Esophagus muscularis mucosa (tissue), 4 donors: ENCODE measurements at places on chromosomes 13 and 19. TPM values are rescaled to one million over a fixed set of nuclear protein-coding genes. Genes with fewer than 3 reads are reported as not detected.

DNA sequence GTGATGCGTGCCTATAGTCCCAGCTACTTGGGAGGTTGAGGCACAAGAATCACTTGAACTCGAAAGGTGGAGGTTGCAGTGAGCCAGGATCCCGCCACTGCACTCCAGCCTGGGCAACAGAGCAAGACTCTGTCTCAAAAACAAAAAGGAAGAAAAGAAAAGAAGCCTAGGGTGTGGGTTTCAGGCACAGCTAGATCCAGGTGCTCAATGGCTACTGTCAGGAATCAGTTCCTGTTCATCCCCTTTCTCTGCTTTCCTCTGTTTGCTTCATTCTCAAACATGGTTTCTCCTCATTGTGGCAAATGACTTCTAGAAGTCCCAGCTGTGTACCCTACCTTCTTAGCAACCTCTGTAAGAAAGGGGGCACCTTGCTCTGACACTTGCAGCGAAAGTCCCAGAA lies 5.9 kb downstream of the CBLC start:
- no peak for DNase-seq

- DNase-seq: peak; percentile 78
These were observed 4.8 kb downstream of the LSR start for GRCh38 chr19:35253316-35254286.

- peak; percentile 97 for DNase-seq
These were observed 25.8 kb upstream of the NANOS3 start for GRCh38 chr19:13850910-13851733.

GRCh38 chr19:38793671-38794070 lies 4.7 kb downstream of the LGALS7B start:
- DNase-seq: no peak

DNA sequence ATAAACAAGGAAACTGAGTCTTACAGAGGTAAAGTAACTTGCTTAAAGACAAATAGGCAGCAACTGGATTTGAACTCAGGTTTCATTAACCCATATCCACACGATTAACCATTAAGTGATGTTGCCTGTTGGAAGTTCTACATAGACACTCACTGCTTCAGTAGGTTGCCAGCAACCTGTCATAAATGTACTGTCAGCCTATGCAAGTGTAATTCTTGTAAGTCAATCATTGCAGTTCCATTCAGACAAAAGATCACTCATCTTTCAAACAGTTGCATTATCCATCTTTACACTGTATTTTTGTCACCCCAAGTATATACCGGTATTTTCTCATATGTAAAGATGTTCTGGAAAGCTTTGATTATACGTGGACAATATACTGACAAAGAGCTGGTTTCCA lies 676.9 kb upstream of the PCDH20 start:
- DNase-seq: no peak

DNA sequence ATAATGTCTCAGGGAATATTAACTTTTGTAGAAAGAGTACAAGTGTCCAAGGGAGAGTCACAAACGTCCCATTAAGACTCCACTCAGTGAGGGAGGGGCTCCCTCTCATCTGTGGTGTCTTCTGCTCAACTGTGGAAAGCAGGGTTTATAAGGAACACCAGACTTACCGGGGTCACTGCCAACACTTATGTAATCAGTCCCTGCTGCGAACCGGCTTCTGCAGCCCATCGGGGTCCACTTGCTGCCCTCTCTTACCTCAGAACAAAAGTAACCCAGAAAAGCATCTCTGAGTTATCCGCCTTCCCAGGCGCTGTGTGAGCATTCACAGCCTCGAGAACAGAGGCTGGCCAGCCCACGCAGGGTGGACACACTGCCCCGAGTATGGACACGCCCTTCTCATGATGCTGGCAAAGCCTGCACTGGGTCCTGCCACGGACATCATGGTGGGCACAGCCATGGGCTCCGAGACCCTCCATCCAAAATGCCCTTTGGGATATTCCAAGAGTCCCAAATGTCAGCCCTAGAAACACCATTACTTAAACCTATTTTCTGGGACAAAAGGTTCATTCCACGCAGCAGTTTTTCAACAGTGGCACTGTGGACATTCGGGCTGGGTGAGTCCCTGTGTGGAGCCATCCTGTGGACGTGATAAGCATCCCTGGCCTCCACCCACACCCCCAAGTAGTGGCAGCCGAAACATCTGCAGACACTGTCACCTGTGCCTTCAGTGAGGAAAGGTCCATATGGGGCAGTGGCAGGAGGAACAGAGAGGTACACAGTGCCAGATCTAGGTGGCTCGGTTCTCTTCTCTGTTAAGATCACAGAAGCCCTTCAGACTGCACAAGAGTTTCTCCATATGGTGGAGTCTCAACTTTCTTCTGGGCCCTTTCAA lies 63.9 kb downstream of the STK24 start:
- DNase-seq: no peak

DNA sequence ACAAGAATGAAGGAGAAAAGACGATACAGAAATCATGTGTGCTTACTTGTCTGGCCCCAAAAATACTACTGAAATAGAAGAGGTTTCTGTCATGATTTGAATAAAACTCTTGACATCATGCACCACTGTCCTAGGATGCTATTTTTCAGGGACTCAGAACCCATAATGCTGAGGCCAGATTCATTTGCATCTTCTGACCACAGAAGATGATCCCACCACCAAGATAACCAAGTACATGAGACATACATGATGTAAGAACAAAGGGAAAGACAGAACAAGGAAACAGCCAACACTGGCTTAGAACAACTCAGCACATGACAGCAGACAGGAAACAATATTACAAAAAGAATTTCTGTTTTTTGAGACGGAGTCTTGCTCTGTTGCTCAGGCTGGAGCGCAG lies 2.5 kb downstream of the ZNF552 start:
- no peak for DNase-seq

- peak; percentile 90 for DNase-seq
These were observed 65.1 kb upstream of the ARHGEF7 start for GRCh38 chr13:111049791-111050538.

DNA sequence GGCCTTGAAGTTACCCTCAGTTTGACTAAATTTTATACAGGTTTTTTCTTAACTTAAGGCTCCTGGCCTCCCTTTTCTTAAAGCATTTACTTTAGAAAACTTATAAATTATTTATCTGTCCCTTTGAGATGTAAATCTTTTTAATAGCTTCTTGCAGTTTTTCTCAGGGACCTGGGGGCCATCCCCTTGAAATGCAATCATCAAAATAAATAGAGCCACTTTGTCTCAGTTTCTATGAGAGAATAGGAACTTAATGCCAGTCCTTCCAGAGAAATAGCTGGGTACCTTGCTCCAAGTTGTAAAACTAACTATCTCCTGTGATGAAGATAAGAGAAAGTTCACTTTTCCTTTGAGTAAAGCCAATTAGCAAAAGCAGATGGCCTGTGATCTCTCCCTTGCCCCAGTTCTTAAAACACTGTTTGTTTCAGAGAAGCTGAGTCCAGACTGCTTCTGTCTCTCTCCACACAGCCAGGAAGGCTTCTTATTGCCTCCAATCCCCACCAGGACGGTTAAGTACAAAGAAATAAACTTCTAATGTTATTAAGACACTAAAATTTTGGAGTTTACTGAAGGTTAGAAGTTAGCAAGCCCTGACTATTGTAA lies 913.1 kb downstream of the OLFM4 start:
- no peak for DNase-seq

DNA sequence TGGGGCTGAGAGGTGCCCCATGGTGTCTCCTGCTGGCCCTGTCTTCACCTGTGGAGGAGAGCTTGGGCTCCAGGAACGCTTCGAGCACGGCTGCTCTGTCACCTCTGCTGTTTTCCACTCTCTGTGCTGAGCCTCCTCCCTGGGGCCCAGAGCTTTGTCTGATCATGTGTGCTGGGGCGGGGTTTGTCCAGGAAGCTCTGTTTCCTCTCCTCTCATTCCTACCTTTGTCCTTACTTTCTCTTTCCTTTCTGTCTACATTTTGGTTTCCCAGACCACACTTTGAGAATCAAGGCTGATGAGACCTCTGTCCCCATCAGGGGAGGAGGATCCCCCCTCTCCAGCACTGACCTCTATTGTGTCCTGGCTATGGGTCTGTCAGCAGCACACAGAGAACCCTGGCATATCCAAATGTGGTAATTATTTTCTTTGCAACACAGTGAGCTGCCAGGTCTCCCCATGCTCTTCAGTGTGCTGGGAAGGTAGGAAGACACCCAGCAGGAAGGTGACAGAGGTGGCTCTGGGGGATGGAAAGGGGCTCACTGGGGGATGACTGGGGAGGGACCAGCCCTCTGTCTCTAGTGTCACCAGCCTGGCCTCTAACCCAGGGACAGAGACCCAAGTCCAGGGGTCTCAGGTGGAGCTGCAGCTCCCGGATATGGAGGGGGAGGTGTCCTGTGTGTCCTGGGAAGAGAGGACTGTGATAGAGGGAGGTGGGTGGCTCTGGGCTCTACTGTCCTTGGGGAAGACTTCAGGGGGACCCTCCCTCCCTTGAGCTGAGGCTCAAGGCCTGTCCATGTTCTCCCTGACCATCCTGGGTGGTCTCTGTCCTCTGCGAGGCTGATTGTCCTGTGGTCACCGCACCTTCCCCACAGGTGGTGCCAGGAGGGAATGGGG lies at the start of gene CEACAM1:
TSS of gene CEACAM1 (minus strand) at position 128 of the 894 bp plus-strand sequence. CDS start at position 21, 107 bp downstream.
- no peak for DNase-seq

- DNase-seq: peak; percentile 90
These were observed 222.0 kb downstream of the B3GLCT start for GRCh38 chr13:31421756-31422155.

ZNF345 gene
- total RNA-seq: 4.4 TPM

UBL3 gene
- 30.2 TPM for total RNA-seq

PNMA8C gene
- 0.17 TPM for total RNA-seq

PRRG2 gene
- total RNA-seq: not detected

SLAIN1 gene
- 7.9 TPM for total RNA-seq
